ENCODE measurements at places on chromosomes 6 and 20. TPM values are rescaled to one million over a fixed set of nuclear protein-coding genes. Genes with fewer than 3 reads are reported as not detected.
A peak's percentile ranks its signal among the peaks of the same experiment; 100 is the strongest.

DNA sequence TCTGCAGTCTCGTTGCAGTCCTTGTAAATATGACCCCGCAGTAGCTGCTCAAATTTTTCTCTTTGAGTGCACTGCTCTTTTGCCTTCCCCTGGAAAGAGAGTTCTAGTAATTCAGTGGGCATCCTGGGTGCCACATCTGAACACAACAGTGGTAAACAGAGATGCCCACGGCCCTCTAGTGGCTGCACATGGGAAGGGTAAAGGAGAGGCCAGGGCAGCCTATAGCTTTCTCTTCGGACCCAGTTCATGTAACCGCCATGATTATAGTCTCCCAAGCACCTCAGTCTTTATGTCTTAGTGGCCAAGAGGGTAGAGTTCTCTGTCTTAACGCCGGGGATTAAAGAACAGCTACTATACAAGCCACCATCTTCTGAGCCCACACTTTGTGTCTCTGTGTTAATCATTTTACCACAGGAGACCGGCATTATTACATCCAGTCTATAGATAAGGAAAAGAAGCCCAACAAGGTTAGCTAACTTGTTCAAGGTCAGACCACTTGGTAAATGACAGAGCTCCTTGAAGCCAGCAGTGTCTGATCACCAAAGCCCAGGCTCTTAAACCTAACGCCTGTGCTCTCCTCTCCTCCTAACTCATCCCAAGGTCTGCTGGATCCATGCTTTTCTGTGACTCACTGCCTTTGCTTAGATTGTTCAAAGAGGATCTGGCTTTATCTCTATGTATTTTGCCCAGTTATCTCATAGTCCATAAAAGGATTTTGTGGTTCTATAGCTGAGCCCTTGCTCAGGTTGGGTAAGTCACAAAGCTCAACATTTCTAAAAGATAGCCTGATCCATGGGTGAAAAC, 81.8 kb downstream of the ISM1 start:
- DNase-seq = no peak
- no peaks in the 10 kb centered on the region for H3K27me3 ChIP-seq
- no peaks in the 10 kb centered on the region for H3K4me1 ChIP-seq
- H3K4me3 ChIP-seq = no peak overlapping the region
- H3K27ac ChIP-seq = no peak overlapping the region
- no peaks in the 10 kb centered on the region for H3K36me3 ChIP-seq

GRCh38 chr20:33005132-33005566, 916 bp upstream of the SUN5 start:
- no peaks in the 10 kb centered on the region for H3K27me3 ChIP-seq
- no peaks in the 10 kb centered on the region for H3K36me3 ChIP-seq
- no peak overlapping the region for H3K27ac ChIP-seq
- H3K4me1 ChIP-seq = no peaks in the 10 kb centered on the region

- H3K27ac ChIP-seq = no peak overlapping the region
- H3K36me3 ChIP-seq = no peaks in the 10 kb centered on the region
- no peak overlapping the region for H3K4me3 ChIP-seq
- H3K4me1 ChIP-seq = peaks cover 2% of the 10 kb centered on the region
- no peaks in the 10 kb centered on the region for H3K27me3 ChIP-seq
Observed at GRCh38 chr6:169085466-169085865, 168.2 kb downstream of the THBS2 start.

DNA sequence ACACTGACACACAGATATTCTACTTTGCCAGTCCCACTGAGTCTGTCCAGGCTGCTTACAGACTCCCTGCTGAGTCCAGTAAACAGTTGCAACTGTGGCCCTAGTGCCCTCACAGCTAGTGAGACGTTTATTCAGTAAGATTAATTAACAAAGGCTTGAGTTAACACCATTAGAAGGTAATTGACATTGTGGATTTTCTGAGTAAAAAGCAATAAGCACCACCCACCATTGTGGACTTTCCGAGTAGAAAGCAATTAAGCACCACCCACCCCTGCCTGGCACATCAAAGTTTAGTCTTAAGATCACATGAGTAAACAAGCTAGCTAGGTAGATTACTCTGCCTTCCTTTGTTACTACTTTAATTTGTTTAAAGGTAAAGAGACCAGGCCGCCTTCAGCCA, 408.6 kb upstream of the IMPG1 start:
- H3K4me1 ChIP-seq = no peaks in the 10 kb centered on the region
- H3K36me3 ChIP-seq = no peaks in the 10 kb centered on the region
- no peak overlapping the region for H3K27ac ChIP-seq
- no peak for DNase-seq
- no peak overlapping the region for H3K4me3 ChIP-seq
- no peaks in the 10 kb centered on the region for H3K27me3 ChIP-seq

DNA sequence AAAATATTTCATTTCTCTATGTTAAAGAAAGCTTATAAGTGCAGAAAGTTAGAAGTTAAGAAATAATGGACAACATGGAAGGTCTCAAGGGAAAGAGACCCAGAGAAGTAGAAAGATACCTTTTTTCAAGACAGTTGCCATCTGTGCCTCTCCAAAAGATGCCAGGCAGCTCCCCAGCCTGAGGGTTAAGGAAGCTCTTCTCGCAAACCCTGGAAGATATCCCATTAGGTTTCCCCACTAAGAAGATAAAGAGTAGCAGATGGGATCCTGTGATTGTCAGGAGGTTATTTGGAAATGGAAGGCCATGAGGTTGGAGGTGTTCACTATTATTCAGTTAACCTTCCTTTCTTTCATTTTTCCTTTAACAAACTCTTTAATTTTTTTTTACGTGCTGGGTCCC, 110.1 kb upstream of the SIM1 start:
- H3K27me3 ChIP-seq = no peaks in the 10 kb centered on the region
- DNase-seq = no peak
- H3K27ac ChIP-seq = no peak overlapping the region
- H3K36me3 ChIP-seq = no peaks in the 10 kb centered on the region

DNA sequence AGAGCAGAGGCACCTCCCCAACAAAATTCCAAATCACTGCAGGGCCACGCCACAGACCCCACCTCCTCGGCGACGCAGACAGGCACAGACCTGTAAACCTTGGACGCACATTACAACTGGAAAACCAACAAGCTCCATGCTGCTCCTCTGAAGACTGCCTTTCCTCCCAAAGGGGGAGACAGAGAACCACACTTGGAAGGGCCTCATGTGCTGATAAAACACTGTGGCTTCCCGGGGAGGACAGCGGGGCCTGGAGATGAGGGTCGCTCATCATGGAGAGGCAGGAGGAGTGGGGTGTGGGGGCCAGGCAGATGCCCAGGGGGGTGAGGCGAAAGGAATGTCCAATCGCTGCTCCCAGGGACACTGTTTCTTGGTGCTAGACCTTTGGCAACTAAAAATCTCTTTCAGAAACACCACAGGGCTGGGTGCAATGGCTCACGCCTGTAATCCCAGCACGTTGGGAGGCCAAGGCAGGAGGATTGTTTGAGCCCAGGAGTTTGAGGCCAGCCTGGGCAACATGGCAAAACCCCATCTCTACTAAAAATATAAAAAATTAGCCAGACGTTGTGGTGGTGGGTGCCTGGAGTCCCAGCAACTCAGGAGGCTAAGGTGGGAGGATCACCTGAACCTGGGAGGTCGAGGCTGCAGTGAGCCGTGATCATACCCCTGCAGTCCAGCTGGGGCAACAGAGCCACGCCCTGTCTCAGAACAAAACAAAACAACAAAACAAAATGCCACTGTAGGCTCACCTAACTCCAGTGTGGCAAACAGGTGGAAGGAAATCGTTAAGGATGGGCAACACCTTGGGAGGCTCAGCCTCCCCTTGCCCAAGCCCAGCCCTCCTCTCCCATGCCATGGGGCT, 53.8 kb downstream of the ABHD12 start:
- DNase-seq = no peak
- H3K27me3 ChIP-seq = no peaks in the 10 kb centered on the region
- no peak overlapping the region for H3K4me3 ChIP-seq
- H3K4me1 ChIP-seq = peaks cover 2% of the 10 kb centered on the region
- H3K36me3 ChIP-seq = no peaks in the 10 kb centered on the region

Gene SPTLC3
- polyA plus RNA-seq = 2.1 TPM

DNA sequence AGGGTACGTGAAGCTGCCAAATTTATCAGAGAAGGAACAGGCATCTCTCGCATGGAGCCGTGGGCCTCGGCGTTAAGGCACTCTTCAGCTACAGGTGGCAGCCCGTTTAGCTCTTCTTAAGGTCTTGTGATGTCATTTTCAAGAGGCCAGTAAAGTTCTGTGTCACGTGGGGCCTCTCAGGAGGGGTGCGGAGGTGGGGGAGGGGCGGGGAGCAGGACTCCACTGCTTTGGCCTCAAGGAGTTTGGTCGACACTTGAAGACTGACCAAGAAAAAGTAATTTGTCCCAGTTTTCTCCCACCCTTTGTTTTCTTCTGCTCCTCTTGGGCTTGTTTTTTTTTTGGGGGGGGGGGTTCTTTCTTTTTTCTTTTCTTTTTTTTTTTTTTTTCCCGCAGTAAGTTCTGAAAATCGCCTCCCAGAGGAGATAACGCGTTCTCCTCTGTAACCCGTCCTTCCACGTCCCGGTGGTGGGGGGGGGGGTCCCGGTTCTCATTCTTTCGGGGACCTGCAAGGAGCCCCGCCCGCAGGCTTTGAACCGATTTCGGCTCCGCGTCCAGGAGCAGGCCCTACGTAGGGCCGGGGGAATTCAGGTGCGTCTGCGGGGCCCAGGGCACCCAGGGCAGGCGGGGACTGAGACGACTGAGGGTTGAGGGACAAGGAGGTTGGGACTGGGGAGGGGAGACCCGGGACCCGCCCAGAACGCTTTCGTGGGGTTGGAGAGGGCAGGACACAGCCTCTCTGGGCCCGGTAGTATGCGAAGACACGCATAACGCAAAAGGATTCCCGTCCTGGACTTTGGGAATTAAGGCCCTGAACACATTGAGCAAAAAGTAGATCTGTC, 26.0 kb downstream of the GPX6 start:
- no peaks in the 10 kb centered on the region for H3K36me3 ChIP-seq
- H3K27me3 ChIP-seq = no peaks in the 10 kb centered on the region
- H3K27ac ChIP-seq = peak overlapping the region; percentile 84
- H3K4me3 ChIP-seq = peak overlapping the region; percentile 43
- peak; percentile 81 for DNase-seq

Gene ARG1
- polyA plus RNA-seq = not detected

Gene BEND6
- 5.2 TPM for polyA plus RNA-seq

Gene ZC2HC1B
- polyA plus RNA-seq = not detected

DNA sequence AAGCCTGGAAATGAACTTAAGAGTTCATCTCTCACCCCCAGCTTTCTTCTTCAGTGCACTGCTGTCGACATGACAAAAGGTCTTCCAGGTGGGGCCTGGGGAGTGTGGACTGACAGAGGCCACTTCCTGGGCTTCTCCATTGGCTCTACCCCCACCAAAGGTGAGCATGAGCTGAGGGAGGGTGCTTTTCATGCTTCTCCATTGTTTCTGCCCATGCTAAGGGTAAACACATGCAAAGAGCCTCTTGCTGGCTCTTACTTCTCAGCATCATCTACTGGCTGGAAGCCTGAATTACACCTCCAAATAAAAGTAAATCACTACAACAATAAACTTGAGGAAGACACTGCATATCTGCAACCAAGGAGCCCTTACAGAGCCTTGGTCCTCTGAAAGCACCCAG, 227.2 kb downstream of the EPM2A start:
- no peaks in the 10 kb centered on the region for H3K36me3 ChIP-seq
- no peak overlapping the region for H3K27ac ChIP-seq
- DNase-seq = no peak
- no peaks in the 10 kb centered on the region for H3K4me1 ChIP-seq
- H3K4me3 ChIP-seq = no peak overlapping the region

Gene KIF6
- polyA plus RNA-seq = 0.15 TPM

Gene TEAD3
- polyA plus RNA-seq = 21.6 TPM

Gene MDC1
- 39.0 TPM for polyA plus RNA-seq

GRCh38 chr6:109791301-109791700, 100.2 kb downstream of the FIG4 start:
- DNase-seq = no peak
- no peak overlapping the region for H3K27ac ChIP-seq
- peaks cover 1% of the 10 kb centered on the region for H3K4me1 ChIP-seq
- no peaks in the 10 kb centered on the region for H3K36me3 ChIP-seq
- no peak overlapping the region for H3K4me3 ChIP-seq

- H3K4me1 ChIP-seq = no peaks in the 10 kb centered on the region
- H3K4me3 ChIP-seq = no peak overlapping the region
- no peaks in the 10 kb centered on the region for H3K36me3 ChIP-seq
- no peaks in the 10 kb centered on the region for H3K27me3 ChIP-seq
- no peak overlapping the region for H3K27ac ChIP-seq
Observed at GRCh38 chr20:34531608-34532265, 15.5 kb downstream of the DYNLRB1 start.

GRCh38 chr6:31740397-31741223, 805 bp downstream of the MSH5 start:
- DNase-seq = no peak
- no peaks in the 10 kb centered on the region for H3K36me3 ChIP-seq
- H3K27ac ChIP-seq = peak overlapping the region; percentile 47
- H3K27me3 ChIP-seq = no peaks in the 10 kb centered on the region
- H3K4me1 ChIP-seq = peaks cover 7% of the 10 kb centered on the region

- H3K4me1 ChIP-seq = peaks cover 8% of the 10 kb centered on the region
- no peak for DNase-seq
- H3K4me3 ChIP-seq = no peak overlapping the region
- no peak overlapping the region for H3K27ac ChIP-seq
- H3K36me3 ChIP-seq = no peaks in the 10 kb centered on the region
Observed at GRCh38 chr6:15280028-15280427, 34.2 kb downstream of the JARID2 start.

- H3K4me3 ChIP-seq = no peak overlapping the region
- H3K4me1 ChIP-seq = no peaks in the 10 kb centered on the region
- no peak overlapping the region for H3K27ac ChIP-seq
- no peak for DNase-seq
- H3K36me3 ChIP-seq = no peaks in the 10 kb centered on the region
- H3K27me3 ChIP-seq = no peaks in the 10 kb centered on the region
Observed at GRCh38 chr20:43383026-43383795, 74.5 kb upstream of the SRSF6 start.

DNA sequence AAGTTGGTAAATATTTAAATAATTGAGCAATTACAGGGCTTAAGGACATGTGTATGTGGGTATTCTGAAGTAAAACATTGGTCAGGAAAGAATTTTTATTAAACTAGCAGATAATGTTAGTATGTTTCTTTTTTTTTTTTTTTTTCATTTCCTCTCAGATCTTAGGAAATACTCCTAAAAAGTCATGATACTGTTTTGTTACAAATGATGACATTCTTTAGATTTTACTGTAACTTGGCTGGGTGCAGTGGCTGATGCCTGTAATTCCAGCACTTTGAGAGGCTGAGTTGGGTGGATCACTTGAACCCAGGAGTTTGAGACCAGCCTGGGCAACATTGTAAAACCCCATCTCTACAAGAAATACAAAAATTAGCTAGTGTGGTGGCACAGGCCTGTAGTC, 41.5 kb downstream of the CDC40 start:
- no peaks in the 10 kb centered on the region for H3K4me1 ChIP-seq
- H3K27me3 ChIP-seq = no peaks in the 10 kb centered on the region
- H3K4me3 ChIP-seq = no peak overlapping the region
- no peaks in the 10 kb centered on the region for H3K36me3 ChIP-seq

GRCh38 chr6:120378582-120379220, 955.6 kb downstream of the TBC1D32 start:
- no peak overlapping the region for H3K27ac ChIP-seq
- H3K27me3 ChIP-seq = no peaks in the 10 kb centered on the region
- no peaks in the 10 kb centered on the region for H3K4me1 ChIP-seq
- no peak for DNase-seq
- no peaks in the 10 kb centered on the region for H3K36me3 ChIP-seq

Gene WFDC10B
- not detected for polyA plus RNA-seq

Gene FNDC11
- 0.35 TPM for polyA plus RNA-seq

GRCh38 chr6:7378740-7379139, 10.8 kb downstream of the CAGE1 start:
- no peaks in the 10 kb centered on the region for H3K4me1 ChIP-seq
- no peak for DNase-seq
- no peaks in the 10 kb centered on the region for H3K27me3 ChIP-seq
- no peak overlapping the region for H3K27ac ChIP-seq
- no peaks in the 10 kb centered on the region for H3K36me3 ChIP-seq

Data from ovary (tissue), 10 donors.